ENCODE measurements at places on chromosomes 7 and 10.
A peak's percentile ranks its signal among the peaks of the same experiment; 100 is the strongest.

GRCh38 chr7:81845744-81846241 lies 75.9 kb upstream of the HGF start:
- DNase-seq, result no peak

DNA sequence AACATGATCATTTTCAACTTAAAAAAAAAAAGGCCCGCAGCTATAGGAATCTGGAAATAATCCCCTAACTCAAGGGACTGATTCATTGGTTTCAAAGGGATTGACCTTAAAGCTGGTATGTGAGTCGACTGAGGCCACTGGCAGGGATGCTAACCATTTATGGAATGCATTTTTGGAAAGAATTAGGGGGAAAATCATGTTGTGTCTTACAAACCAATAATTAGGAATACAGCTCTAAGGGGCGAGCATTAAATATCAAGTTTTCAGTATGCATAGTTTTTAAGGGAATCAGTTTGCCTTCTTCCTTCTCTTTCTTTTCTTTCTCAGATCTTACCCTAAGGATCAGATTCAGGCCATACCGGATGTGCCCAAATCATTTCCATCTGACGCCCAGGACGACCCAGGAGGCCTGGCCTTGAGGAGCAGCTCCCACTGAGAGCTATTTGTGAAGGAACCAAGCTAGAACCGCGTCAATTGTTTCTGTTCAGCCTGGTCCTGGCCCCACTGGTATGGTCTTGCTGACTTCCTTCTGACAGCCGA lies 48.7 kb downstream of the BPGM start:
- DNase-seq, result no peak

DNA sequence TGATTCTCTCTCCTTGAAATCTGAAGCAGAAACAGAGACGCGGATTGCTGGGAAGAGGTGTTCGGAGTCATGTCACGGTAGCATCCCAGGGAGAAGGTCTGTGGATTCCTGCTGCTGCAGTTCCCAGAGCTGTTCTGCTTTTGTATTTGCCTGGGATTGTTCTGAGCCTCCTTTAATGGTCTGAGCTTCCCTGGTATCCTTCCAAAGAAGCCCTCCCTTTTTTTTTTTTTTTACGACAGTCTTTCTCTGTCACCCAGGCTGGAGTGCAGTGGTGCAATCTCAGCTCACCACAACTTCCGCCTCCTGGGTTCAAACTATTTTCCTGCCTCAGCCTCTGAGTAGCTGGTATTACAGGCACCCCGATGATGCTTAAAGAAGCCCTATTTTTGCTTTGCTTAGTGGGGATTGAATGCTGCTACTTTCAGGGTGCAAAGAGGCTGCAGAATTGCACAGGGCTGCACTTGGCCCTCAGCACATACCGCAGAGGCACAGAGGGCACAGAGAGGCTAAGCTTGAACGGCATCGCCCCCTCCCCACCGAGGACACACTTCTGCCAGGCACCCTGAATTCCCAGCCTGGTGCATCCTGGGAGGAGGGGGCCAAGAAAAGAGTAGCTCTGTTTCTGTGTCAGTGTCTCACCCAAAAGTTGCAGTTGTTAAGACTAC lies 208.6 kb upstream of the GALNT17 start:
- DNase-seq, result no peak

DNA sequence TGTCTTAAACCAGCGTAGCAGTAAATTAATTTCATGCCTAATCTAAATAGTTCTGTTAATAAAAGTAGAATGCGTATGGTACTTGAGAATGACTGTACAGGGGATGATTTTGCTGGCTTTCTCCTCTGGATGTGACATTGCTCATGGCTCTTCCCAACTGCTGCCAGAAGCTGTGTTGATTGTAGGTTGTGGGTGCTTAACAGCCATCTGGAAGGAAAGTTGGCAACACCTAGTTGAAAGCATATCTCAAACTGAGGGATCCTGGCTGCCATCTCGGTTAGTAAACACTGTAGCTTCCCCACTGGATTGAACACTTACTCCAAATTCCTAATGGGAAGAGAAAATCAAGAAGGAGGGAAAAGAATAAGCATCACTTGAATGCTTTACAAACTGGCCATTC lies 130.9 kb downstream of the NXPH1 start:
- DNase-seq, result no peak

- DNase-seq, result peak; percentile 0
Measured at GRCh38 chr7:37732253-37732652, 48.7 kb downstream of the GPR141 start.

GRCh38 chr7:127871226-127871625 lies 160.0 kb downstream of the LRRC4 start:
- no peak for DNase-seq

GRCh38 chr7:115976651-115977050 lies 53.9 kb downstream of the TFEC start:
- DNase-seq, result no peak

- no peak for DNase-seq
Measured at GRCh38 chr7:27616914-27617548, 45.7 kb downstream of the HIBADH start.

DNA sequence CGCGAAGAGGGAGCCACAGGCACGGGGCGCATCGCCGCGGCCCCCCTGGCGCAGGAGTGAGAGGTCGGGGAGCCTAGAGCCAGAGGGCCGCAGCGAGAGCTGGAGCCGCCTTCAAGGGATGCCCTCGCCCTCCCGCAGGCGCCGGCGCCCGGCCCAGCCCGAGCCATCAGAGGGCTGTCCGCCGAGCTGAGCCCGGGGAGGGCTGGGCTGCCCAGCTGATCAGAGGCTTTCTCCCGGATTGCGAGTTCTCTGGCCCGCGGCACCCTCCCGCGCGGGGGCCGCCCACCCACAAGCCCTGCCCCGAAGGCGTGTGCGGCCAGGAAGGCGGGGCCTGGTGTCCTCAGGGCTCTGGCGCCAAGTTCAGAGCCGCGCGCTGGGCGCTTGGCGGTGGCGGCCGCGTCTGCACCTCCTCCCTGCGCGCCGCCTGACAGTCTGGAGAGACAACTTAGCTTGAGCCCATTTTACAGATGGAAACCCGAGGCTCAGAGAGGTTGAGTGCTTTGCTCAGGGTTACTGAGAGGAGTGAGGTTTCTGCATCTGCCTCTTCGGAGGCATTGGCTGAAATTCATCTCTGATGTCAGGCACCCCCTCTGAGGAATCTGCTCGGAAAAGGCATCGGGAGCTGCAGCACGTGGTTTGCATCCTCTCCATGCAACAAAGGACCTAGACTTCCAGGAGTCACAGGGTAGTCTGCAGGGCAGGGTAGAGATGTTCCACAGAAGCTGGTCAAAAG lies 3.8 kb upstream of the ANTXRL start:
- peak; percentile 58 for DNase-seq

- no peak for DNase-seq
Measured at GRCh38 chr10:88385601-88386203, 197.4 kb downstream of the RNLS start.

DNA sequence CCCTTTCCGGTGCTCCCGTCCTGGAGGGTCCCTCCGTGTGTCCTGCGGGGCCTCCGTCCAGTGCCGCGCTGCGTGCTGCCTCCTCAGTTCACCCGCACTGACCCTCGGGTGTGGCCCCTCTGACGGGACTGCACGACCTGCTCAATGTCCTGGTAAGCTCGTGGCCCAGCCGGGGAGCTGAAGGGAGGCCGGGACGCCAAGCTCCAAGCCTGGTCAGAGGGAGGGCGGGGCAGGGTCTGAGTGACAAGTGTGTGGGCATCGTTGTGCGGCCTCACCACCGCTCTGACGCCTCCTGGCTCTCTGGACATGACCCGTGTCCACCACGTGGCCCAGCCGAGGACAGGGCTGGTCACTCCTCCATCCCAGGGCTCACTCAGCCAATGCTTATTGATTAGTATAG lies 25.9 kb downstream of the FAM20C start:
- no peak for DNase-seq

- no peak for DNase-seq
Measured at GRCh38 chr7:17512181-17512675, 213.8 kb downstream of the AHR start.

GRCh38 chr7:106365252-106366005 lies 80.6 kb upstream of the NAMPT start:
- DNase-seq, result no peak

DNA sequence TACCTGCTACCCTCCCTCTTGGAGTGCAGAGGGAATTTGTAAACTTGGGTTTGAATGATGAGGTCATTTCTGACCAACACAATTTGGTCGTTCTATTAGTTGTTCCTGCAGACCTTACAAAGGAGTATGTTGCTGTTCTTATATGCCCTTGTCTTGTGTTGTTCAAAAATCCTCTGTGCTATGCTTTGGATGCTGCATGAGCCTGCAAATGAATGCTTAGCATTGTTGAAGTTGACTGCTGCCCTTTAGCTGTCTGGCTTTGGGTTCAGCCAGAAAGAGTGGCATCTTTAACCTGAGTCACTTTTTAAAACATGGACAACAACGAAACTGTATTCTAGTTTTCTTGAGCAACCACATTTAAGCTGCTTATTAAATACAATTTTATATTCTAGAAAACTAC lies 80.3 kb downstream of the SND1 start:
- no peak for DNase-seq

- DNase-seq, result no peak
Measured at GRCh38 chr10:77024461-77024860, 613.1 kb downstream of the KCNMA1 start.

GRCh38 chr7:129523924-129524323 lies 21.6 kb downstream of the SMKR1 start:
- no peak for DNase-seq

GRCh38 chr7:152902054-152902453 lies 142.5 kb downstream of the ACTR3B start:
- no peak for DNase-seq

DNA sequence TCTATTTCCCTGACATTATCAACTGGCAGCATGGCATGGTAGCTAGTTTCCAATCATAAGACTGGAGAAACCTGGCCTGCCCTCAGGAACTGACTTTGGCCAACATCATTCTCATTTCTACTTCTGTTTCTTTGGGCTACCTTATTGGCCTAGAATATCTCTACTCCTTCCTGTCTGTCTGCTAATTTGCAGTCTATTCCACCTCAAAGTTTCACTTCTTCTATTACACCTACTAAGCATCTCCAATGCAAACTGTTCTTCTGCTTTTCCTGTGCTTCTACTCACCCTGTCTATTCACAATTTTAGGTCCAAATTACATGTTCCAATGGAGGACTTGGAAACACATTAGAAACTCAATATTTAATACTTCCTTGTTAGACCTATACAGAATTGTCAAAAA lies 65.6 kb downstream of the ZNF503 start:
- no peak for DNase-seq

- no peak for DNase-seq
Measured at GRCh38 chr7:117769085-117769484, 104.2 kb downstream of the CTTNBP2 start.

DNA sequence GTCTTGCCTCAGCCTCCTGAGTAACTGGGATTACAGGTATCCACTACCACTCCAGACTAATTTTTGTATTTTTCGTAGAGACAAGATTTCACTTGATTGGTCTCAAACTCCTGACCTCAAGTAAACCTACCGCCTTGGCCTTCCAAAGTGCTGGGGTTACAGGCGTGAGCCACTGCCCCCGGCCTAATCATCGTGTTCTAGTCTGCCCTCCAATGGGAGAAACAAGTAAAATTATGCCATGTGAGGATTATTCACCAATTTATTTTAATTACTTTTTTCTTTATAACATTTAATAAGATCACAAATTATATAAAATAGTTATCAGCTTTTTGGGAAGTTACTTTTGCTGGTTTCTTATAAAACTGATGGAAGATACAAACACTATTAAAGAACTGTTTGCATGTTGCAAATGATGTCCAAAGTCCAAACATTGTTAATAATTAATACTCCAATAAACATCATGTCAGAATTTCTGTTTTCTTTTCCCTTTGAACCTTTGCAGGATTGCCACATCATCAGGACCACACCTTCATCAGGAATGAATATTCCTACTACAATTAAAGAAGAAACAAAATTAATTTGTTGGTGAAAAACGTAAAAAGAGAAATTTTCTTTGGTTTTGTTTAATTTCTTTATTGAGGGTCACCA lies 786 bp upstream of the AKR1C4 start:
- DNase-seq, result no peak

DNA sequence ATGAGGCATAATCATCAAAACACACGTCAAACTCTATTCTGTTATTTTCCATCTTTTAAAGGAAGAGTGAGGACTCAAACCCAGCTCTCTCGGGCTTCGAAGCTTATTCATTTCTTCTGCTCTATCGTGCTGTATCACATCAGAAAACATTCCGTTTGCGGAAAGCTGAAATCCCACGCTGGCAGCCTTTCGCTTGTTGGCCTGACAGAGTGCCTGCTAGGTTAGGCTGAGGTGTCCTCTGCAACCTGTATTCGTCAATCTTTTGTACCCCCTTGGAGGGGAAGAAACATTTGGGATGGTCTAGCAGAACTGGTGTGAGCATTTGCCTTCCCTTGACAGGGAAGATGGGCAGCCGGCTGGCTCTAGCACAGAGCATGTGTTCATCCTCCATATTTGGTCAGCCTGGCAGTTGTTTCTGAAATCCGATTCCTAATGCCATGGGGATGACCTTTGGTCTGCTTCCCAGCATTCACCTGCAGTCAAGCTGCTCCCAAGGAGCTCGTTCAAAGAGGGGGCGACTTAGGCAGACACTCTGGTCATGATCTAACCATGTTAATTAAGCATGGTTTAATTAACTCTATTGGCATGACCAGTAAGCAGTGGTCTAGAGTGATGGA lies 55.2 kb downstream of the TACC2 start:
- no peak for DNase-seq

DNA sequence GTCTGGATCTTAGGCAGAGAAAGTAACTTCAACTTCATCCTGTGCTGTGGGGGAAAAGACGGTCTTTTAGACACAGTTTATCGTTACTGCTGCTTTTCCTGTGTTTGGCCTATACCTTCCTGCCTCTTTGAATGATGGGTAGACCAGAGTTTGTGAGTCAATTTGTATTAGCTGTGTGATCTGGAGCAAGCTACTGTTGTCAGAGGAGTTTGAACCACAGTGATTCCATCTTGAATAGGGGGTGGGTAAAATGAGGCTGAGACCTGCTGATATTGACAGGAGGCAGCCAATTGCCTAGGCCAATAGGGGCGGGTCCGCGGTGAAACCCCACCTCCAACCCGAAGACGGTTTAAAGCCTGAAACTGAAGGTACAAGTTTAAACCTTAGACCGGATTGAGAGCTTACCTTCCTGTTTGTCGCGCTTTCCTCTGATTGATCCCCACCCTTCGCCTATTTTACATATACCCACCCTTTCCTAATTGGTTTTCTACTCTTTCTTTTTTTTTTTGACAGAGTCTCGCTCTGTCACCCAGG lies 35.8 kb upstream of the EIF4H start:
- no peak for DNase-seq

- no peak for DNase-seq
Measured at GRCh38 chr10:24574578-24575155, 149.0 kb downstream of the ARHGAP21 start.

DNA sequence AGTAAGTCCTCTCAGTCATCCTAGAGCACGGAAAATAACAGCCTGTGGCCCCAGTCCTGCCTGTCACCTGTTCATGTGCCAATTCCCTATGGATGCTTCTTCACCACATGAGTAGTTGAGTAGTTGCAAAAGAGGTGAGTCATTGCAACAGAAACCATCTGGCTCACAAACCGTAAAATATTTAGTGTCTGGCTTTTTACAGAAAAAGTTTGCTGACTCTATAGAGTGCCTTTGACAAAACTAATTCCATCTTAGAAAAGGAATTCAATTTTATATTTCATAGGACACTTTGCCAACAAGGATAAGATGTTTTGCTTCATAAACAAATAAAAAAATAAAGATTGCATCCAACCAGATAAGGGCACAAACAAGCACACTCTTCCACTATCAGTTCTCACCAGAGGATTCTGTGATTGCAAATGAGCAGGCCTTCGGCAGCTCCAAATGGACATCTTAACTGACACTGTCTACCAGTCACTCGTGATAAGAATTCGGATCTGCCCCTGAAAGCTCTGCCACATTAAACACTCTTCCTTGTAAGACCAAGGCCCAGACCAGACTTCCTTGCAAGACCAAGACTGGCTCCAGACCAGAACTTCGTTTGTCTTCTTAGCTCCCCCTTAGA lies 242.7 kb upstream of the SEMA3C start:
- DNase-seq, result no peak

Measured in substantia nigra (tissue), 51 donors.